Fibroblast of the aortic adventitia (primary cell): ENCODE measurements at places on chromosomes 1 and 21.

GRCh38 chr1:194293851-194294405, 1107.5 kb upstream of the B3GALT2 start:
- DNase-seq = no peak

DNA sequence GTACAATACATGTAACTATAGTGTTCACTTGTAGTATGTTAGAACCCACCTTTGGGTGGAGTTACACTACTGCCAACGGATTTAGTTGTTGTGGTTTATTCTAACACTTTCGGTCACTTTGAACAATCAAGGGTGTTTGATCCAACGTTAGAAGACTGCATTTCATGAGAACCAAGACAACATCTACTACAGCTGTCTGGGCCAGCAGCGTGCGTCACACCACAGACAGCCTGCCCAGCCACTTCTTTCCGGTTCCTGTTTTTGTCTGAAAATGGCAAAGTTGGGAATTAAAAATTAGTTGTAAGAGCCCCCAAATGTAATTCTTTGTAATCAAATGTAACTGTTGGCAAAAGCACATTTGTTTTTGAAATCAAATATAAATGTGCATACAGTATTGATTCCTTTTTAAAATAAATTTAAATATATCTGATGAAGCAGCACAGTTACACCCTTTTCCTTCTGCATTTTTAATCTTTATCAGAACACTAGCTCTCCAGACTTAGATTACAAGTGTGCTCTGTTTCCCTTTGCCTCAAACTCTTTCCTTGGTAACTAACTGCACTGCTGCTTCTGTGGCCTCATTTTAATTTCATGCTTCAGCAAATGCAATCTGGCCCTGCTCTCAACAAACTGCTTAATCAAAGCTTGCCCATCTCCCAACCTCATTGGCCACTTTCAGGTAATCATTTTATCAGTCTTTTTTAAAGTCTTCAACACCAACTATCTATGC, 86.6 kb upstream of the DPH5 start:
- DNase-seq = no peak

DNA sequence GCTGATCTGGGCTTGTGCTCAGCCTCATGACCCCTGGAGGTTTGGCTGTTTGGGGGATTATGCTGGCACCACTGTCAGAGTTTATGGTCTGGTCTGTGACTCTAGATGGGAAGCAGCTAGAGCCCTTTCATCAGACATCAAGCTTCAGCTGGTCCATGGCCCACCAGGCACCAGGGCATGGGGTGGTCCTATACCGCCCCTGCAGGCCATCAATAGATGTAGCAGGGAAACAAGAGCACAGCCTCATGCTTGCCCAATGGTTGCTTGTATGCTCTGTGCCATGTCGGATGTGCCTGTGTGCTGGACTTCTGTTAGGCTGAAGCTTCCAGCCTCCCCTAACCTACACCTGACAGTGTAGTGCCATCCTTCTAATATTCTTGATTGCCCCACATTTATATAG, 71.1 kb upstream of the CD34 start:
- no peak for DNase-seq

GRCh38 chr1:201108614-201109013, 3.6 kb downstream of the CACNA1S start:
- DNase-seq = no peak

- DNase-seq = no peak
Measured at GRCh38 chr21:38956007-38956406, 150.3 kb downstream of the ETS2 start.

DNA sequence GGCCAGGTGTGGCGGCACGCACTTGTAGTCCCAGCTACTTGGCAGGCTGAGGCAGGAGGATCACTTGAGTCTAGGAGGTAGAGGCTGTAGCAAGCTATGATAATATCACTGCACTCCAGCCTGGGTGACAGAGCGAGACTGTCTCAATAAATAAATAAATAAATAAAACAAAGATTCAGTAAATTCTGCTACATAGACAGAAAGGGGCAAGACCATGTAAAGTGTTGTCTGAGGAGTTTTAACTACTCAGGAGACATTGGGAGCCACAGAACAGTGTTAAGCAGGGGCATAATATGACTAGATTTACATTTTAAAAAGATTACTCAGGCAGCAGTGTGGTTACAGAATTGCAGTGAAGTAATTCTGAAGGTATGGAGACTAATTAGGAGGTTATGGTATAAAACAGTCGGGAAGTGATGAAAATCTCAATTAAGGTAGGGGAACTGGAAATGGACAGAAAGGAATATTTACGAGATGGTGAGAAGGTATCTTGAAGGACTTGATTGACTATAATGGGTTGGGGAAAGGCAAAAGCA, 94.7 kb downstream of the ATP1B1 start:
- no peak for DNase-seq

GRCh38 chr1:110687250-110687649, 12.5 kb upstream of the KCNA3 start:
- peak; percentile 17 for DNase-seq

DNA sequence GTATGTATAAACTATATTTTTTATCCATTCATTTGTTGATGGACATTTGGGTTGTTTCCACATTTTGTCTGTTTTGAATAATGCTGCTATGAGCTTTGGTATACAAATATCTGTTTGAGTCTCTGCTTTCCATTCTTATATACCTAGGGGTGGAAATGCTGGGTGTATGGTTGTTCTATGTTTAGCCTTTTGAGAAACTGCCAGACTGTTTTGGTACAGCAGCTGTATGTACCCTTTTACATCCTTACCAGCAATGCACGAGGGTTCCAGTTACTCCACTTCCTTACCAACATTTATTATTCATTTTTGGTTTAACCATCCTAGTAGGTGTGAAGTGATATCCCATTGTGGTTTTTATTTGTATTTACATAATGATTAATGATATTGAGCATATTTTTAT, 13.9 kb downstream of the RASAL2 start:
- no peak for DNase-seq

- peak; percentile 85 for DNase-seq
Measured at GRCh38 chr1:148353461-148354283, 129.4 kb downstream of the PPIAL4G start.

- no peak for DNase-seq
Measured at GRCh38 chr1:100750005-100750885, 30.7 kb downstream of the VCAM1 start.

- DNase-seq = no peak
Measured at GRCh38 chr1:228180271-228180958, 14.8 kb downstream of the IBA57 start.

GRCh38 chr21:21463456-21463855, 465.2 kb downstream of the NCAM2 start:
- DNase-seq = peak; percentile 3

- no peak for DNase-seq
Measured at GRCh38 chr1:54314696-54315095, 91.5 kb downstream of the SSBP3 start.

DNA sequence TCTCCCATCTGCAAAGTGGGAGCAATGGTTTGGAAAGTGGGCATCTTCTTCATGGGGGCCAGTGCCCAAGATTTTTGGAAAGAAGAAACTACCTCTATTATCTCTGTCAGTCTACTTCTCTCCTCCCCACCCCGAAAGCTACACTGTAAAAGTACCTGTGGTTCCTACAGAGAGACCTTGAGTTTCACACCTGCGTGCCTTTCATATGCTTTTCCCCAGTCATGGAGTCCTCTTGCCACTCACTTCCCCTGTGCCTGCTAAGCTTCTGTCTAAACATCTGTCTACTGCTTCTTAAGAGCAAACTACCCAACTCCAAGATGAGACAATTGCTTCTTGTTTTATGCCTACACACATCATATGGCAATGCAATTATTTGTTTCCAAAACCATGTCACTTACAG, 190.9 kb upstream of the L1TD1 start:
- no peak for DNase-seq

DNA sequence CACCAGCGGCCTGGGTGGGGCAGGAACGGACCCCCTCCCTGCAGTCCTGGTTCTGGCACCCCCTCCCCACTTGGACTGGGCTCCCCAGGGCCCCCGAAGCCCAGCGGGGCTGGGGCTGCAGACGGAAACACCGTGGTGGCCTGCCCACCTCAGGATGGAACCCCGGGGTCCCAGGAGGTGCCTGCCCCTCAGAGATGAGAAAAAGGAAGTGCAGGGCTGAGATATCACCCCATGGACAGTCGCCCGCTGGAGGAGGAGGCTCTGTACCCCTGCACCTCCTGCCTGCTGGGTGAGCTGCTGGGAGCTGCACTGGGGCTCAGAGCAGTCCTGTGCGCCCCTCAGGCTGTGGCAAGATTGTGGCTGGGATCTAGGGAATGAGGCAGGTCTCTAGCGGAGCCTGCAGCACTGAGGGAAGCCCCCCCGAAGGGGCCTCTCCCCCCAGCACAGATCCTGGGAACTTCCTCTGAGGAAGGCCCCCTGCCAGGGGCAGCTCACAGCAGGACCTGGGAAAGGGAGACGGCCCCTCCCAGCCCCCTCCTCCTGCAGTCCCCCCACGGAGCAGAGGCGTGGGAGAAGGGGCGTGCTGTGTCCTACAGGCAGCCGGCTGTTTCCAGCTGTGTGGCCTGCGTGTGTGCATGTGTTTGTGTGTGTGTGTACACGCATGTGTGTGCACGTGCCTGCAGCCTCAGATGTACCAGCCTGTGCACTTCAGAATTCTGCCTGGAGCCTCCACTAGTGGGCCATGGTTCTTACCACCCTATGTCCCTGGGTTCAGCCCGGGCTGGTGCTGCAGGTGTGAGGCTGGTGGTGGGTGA, 6.9 kb downstream of the AGRN start:
- no peak for DNase-seq

- DNase-seq = no peak
Measured at GRCh38 chr1:186330758-186331157, 44.3 kb downstream of the TPR start.

GRCh38 chr1:205369701-205370123, 13.0 kb upstream of the KLHDC8A start:
- peak; percentile 37 for DNase-seq

DNA sequence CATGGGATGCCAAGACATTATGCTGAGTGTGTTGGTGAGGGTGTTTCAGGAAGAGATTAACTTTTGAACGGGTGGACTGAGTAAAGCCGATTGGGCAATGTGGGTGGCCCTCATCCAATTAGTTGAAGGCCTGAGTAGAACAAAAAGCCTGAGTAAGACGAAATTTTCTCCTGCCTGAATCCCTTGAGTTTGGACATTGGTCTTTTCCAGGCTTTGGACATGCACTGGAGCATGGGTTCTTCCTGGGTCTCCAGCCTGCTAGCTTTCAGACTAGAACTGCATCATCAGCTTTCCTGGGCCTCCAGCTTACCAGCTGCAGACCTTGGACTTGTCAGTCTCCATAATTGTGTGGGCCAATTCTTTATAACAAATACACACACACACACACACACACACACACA, 63.6 kb downstream of the NIBAN1 start:
- DNase-seq = peak; percentile 95

- DNase-seq = no peak
Measured at GRCh38 chr1:213690341-213690917, 297.3 kb upstream of the PROX1 start.

- no peak for DNase-seq
Measured at GRCh38 chr1:235017719-235018118, 110.9 kb downstream of the TOMM20 start.

DNA sequence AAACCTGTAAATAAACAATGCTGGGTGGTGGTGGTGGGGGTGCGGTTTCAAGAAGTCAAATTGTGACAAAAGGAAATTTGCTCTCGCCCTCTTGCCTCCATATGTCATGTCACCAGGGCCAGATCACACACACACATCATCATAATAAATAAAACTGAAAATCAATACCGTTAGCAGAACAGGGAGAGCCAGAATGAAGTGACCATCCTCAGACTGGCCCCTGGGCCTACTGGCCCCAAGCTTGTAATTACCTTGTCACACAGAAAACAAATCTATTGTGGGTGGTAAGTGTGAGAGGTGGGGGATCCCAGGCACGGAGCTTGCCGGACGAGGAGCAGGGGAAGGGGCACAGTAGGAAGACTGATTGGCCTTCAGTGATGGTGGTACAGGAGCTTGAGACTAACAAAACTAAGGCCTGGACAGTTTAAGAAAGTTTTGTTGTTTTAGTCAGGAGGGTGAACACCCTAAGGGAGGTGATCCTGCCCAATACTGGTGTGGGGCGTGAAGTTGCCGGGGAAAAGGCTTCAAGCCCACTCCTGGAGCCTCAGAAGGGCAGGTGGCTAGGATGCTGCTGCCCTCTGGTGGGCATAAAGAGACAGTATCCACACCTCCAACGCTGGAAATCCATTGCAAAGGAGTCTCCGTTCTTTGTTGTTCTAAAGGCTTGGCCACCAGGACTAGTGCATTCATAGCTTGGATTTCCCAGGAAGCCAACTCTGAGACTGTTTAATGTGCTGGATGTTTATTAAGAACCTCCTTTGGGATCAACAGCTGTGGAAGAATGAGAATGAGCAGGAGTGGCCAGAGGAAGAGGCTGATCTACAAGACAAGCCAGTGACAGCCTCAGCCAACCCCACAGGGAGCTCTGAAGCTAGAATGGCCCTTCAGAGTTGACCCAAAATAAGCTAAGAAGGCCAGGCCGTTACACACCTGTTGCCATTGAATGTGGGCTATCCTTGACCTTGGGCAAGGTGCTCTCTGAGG, 8.1 kb upstream of the C1orf216 start:
- peak; percentile 75 for DNase-seq

DNA sequence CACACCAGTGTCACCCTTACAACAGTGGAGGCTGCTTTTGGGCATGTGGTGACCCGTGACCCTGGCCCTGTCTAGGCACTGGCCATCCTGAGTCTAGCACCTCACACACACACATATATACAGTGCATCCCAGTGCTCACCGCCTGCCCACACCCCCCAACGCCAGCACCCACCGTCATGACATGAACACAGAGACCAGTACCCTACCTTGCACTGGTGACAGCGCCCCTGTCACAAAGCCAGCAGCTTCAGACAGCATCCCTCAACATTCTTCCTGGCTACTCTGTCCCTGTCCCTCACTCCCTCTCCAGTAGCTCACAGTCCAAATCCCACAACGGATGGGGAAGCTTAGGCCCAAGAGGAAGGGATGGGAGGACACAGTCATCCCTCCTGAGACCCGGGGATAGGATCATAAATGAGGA, 27.1 kb downstream of the AHDC1 start:
- no peak for DNase-seq

GRCh38 chr1:241310451-241310850, 46.6 kb downstream of the RGS7 start:
- DNase-seq = no peak

DNA sequence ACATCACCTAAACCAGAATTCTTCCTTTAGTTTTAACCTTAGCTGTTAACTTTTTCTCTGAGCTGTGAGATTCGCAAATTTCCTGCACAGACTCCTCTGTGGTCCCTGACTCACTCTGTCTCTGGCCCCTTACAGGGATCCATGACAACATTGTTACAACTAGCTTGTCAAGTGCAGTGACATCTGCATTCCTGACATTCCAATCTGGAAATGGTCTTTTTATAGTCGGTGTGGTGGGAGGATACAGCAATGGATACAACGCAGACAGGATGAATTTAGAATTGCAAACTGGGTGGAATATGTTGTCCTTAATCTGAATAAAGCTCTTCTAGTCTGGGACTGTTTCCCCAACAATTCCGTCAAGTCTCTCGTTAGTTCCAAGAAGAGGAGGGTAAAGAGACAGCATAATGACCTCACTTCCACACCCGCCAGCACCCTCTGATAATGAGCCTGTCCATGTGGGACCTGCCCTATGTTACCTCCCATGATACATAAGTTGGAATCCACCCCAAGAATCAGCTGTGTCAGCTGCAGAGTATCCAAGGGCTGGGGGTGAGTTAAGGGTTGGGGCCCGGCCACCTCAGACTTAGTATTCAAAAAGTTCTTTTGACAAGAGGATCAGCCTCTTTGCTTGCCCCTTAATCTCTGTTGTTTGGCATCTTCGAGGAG, 49.4 kb downstream of the ILDR2 start:
- peak; percentile 47 for DNase-seq

- no peak for DNase-seq
Measured at GRCh38 chr1:243394066-243394465, 138.2 kb downstream of the SDCCAG8 start.

- DNase-seq = no peak
Measured at GRCh38 chr1:211543025-211543424, 35.9 kb downstream of the SLC30A1 start.
